MG63 (cell line): ENCODE measurements at places on chromosomes 3 and 15. TPM values are rescaled to one million over a fixed set of nuclear protein-coding genes. Genes with fewer than 3 reads are reported as not detected.

The KCNH8 gene
- total RNA-seq = not detected in 2 replicates

The PARP15 gene
- 0.10 TPM in 1 of 2 replicates, not detected in the other for total RNA-seq

The BFSP2 gene
- not detected in 2 replicates for total RNA-seq

The SMARCC1 gene
- 33.4 and 40.8 TPM in 2 replicates for total RNA-seq

The RPUSD2 gene
- total RNA-seq = 11.9 and 12.6 TPM in 2 replicates

The HCLS1 gene
- not detected in 2 replicates for total RNA-seq

The CYP1A2 gene
- 0.23 TPM in 1 of 2 replicates, not detected in the other for total RNA-seq
